ENCODE measurements at places on chromosomes 12 and 14. TPM values are rescaled to one million over a fixed set of nuclear protein-coding genes. Genes with fewer than 3 reads are reported as not detected.

Gene NKX2-1
- total RNA-seq, result not detected

DNA sequence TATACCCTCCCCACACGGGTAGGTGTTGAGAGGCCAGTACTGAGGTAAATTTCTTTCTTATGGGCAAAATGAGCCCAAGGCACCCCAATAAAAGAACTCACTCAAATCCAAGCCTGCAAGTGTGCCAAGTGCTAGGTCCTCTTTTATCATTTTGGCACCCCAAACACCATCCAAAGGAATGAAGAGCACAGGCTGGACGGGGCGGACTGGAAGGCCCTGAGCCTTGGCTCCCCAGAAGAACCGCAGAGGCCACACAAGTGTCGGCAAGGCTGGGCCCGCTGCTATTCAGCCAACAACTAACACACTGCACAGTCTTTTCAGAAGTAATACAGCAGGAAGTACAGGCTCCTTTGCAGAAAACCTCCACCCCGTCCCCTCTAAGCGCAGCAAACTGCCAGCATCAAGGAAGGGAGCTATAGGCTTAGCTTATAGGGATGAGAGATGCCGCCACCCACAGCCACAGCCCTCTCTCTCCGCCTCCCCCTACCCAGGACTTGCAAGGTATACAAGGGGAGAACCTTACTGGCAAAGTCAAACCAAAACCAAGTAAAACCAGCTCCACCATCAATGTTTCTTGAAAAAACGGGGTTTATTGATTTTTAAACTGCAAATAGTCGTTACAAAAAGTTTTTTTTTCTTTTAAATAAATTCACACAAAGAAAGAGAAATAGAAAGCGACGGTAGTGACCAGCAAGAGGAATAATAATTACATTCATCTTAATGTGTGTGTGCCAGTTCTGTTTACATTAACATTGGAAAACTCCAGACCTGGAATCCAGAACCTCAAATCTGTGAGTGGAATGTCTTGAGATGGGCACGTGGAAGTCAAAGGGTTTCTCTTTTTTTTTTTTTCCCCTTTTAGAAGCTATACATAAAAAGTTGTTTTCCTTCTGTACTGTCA lies 5.5 kb downstream of the ZFP36L1 start:
- H3K27me3 ChIP-seq, result no peaks in the 10 kb centered on the region
- H3K4me3 ChIP-seq, result peak overlapping the region; percentile 66
- peaks cover 41% of the 10 kb centered on the region for H3K36me3 ChIP-seq
- peak; percentile 77 for DNase-seq

Gene CDH24
- total RNA-seq, result 3.4 TPM

GRCh38 chr14:105165134-105165704 lies 3.4 kb downstream of the JAG2 start:
- no peaks in the 10 kb centered on the region for H3K36me3 ChIP-seq
- H3K27me3 ChIP-seq, result peaks cover 34% of the 10 kb centered on the region
- peak overlapping the region; percentile 55 for H3K4me3 ChIP-seq
- peaks cover 53% of the 10 kb centered on the region for H3K4me1 ChIP-seq
- H3K27ac ChIP-seq, result no peak overlapping the region

DNA sequence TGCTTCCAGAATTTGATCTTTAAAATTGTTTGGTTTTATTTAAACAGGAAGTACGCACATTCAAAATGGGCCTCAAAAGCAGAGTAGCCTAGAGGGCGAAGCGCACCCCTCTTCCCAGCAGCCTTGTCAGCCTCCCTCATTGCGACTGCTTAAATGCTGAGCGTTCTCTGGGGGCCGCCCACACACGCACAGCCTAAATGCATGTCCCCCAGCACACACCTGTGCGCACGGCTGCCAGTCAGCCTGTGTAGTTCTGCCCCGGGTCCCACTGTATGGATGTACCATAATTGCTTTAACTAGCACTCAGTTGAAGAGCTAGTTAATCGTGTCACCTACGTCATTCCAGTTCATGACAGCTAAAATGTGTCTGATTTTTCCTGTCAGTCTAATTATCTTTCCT lies 79.3 kb downstream of the TESC start:
- no peak overlapping the region for H3K4me3 ChIP-seq
- no peak for DNase-seq
- H3K27ac ChIP-seq, result no peak overlapping the region
- no peaks in the 10 kb centered on the region for H3K27me3 ChIP-seq
- no peaks in the 10 kb centered on the region for H3K4me1 ChIP-seq
- H3K36me3 ChIP-seq, result peaks cover 38% of the 10 kb centered on the region

GRCh38 chr12:108129017-108129812 lies at the start of gene WSCD2:
WSCD2 (plus strand) TSS chr12:108129288; CDS start chr12:108195833, 66,545 bp downstream.
- H3K36me3 ChIP-seq, result no peaks in the 10 kb centered on the region
- H3K27me3 ChIP-seq, result peaks cover 76% of the 10 kb centered on the region
- DNase-seq, result peak; percentile 67
- H3K4me3 ChIP-seq, result peak within 1 kb of the TSS; percentile 59
- H3K4me1 ChIP-seq, result peaks cover 17% of the 10 kb centered on the region

GRCh38 chr12:104520242-104520900 lies 63.6 kb downstream of the CHST11 start:
- H3K36me3 ChIP-seq, result no peaks in the 10 kb centered on the region
- H3K4me3 ChIP-seq, result no peak overlapping the region
- DNase-seq, result no peak
- H3K27ac ChIP-seq, result no peak overlapping the region
- H3K27me3 ChIP-seq, result no peaks in the 10 kb centered on the region
- peaks cover 17% of the 10 kb centered on the region for H3K4me1 ChIP-seq

Gene DPY19L2
- total RNA-seq, result 1.9 TPM

Gene CRACR2A
- total RNA-seq, result 18.2 TPM

Gene FAM90A1
- total RNA-seq, result not detected

- no peak overlapping the region for H3K27ac ChIP-seq
- no peaks in the 10 kb centered on the region for H3K36me3 ChIP-seq
- no peak overlapping the region for H3K4me3 ChIP-seq
- no peaks in the 10 kb centered on the region for H3K4me1 ChIP-seq
- H3K27me3 ChIP-seq, result no peaks in the 10 kb centered on the region
Observed at GRCh38 chr12:27982951-27983350, 10.4 kb upstream of the PTHLH start.

DNA sequence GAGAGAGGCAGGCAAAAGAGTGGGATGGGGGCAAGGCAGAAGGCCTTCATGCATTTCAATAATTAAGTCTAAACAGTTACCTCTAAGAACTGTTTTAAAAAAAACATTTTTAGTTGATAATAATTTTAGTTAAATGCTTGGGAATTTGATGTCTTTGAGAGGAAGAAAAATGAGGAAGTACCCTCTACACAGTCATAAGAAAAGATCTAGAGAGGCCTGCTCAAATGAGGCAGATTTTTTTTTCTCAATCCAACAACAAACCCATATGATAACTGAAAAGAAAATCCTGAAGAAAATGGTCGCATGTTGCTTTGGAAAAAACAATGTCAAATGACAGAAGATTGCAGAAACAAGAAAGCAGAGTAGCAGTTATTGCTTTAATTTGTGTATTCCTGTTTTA lies 25.6 kb downstream of the SINHCAF start:
- no peak overlapping the region for H3K4me3 ChIP-seq
- peaks cover 43% of the 10 kb centered on the region for H3K36me3 ChIP-seq
- H3K27me3 ChIP-seq, result no peaks in the 10 kb centered on the region
- H3K4me1 ChIP-seq, result no peaks in the 10 kb centered on the region
- no peak overlapping the region for H3K27ac ChIP-seq
- no peak for DNase-seq

Gene PZP
- 0.15 TPM for total RNA-seq

Gene CD163
- total RNA-seq, result 12.9 TPM

Gene HSP90AA1
- 359 TPM for total RNA-seq

DNA sequence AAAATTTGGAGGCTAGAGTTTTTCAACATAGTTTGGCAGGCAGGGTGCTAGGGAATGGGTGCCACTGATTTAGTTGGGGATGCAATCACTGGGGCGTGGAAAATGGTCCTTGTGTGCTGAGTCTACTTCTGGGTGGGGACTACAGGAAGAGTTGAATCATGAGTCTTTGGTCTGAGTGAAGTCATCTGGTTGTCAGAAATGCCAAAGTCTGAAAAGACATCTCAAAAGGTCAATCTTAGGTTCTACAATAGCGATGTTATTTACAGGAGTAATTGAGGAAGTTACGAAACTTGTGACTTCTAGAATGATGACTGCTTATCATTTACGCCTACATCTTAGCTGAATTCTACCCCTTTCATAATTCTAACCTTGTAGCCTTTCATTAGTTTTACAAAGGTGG lies 209.1 kb downstream of the NUBPL start:
- peak; percentile 61 for DNase-seq
- no peak overlapping the region for H3K4me3 ChIP-seq
- H3K27ac ChIP-seq, result no peak overlapping the region
- no peaks in the 10 kb centered on the region for H3K36me3 ChIP-seq

GRCh38 chr14:51318813-51319597 lies 79.0 kb downstream of the TMX1 start:
- H3K27ac ChIP-seq, result peak overlapping the region; percentile 29
- no peaks in the 10 kb centered on the region for H3K27me3 ChIP-seq
- DNase-seq, result no peak
- H3K4me1 ChIP-seq, result peaks cover 36% of the 10 kb centered on the region
- no peak overlapping the region for H3K4me3 ChIP-seq

Gene CLEC1A
- total RNA-seq, result 0.83 TPM

Gene DHRS2
- total RNA-seq, result 0.21 TPM

DNA sequence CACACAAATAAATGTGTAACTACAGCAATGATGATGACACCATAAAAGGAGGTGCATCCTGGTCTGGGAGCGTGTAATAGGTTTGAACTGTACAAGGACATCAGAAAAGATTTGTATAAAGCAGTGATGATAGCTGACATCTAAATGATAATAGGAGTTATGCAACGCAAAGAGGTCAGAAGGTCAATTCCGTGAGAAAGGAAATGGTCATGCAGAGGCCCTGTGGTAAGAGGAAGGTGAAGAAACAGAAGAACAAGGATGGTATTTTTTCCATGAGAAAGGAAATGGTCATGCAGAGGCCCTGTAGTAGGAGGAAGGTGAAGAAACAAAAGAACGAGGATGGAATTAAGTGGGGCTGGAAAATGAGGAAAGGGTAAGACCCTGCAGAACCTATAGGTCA lies 106.7 kb upstream of the TMPO start:
- H3K27ac ChIP-seq, result no peak overlapping the region
- no peaks in the 10 kb centered on the region for H3K36me3 ChIP-seq
- no peak overlapping the region for H3K4me3 ChIP-seq

Gene FAM161B
- total RNA-seq, result 3.5 TPM

DNA sequence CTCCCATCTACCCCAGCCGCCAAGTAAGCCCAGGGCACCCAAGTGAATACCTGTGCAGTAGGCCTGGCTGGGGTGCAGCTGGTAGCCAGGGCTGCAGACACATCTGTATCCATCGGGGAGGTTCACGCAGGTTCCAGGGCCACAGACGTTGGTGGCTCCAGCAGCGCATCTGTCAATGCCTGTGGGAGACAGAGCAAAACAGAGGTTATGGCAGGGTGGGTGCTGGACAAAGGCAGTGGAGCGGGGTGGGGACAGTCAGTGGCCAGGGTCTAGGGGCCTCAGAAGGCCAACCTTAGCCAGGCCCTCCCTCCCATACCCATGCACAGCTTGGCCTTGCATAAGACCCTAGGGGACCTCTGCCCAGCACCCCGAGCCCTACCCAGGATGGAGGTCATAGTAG lies 29.2 kb downstream of the ISCA2 start:
- peaks cover 4% of the 10 kb centered on the region for H3K4me1 ChIP-seq
- H3K27ac ChIP-seq, result no peak overlapping the region
- peaks cover 12% of the 10 kb centered on the region for H3K36me3 ChIP-seq
- DNase-seq, result no peak

DNA sequence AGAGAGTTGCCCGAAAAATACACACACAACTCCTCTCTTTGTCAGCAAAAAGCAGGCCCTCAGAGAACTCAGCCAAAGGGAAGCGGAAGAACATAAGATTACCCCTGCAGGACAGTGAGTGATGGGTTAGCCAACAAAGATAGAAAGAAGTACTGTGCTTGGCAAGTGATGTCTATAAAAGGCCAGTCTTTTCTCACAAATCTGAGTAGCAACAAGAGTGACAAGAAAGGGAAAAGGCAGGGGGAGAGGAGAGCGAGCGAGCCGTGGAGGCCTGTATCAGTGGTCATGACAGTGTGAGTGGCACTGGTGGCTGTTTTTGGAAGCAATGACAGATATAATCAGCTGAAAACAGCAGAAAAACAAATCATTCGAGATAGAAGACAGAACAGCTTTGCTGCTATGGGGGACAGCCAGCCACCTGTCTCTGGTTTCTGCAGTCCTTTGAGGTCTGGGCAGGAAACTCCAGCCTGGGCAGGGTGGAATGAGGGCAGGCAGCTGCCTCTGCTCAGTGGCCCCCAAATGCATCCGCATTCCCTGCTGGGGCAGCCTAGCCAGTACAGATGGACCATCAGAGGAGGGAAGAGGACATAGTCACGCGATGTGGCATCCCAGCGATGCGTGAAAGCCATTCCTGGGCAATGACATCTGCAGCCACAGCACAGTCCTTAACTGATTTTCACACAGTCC lies 74.7 kb downstream of the TRIM9 start:
- no peaks in the 10 kb centered on the region for H3K27me3 ChIP-seq
- no peaks in the 10 kb centered on the region for H3K36me3 ChIP-seq
- no peak overlapping the region for H3K4me3 ChIP-seq

DNA sequence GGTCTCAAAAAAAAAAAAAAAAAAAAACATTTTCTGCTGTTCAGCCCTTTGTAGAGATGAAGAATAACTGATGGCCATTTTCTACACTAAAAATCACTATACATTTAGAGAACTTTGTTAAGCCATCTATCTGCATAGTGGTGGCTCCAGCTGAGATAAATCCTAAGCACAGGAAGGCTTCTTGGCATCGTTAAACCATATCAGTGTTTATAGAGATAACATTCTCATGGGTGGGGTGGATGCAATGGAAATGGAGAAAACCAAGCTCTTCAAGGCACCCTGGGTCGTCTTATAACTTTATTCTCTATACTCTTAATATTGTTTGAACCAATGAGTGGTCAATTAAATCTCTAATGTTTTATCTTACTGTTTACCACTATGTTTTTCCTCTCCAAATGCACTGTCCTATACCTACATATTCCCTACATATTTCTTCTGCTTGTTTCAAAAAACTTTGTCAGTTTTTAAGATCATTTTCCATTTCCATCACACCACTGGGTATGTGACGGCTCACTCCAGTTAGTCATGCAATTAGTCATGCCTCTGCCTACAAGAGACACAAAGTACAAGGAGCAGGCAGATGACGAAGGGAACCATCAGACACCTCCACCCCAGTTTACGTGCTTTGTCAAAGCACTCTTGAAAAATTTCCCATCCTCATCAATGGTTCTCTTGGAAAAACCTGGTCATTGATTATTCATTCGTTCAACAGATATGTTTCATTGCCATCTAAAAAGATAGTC lies 119.3 kb upstream of the OVCH1 start:
- H3K27ac ChIP-seq, result no peak overlapping the region
- no peaks in the 10 kb centered on the region for H3K36me3 ChIP-seq
- no peak overlapping the region for H3K4me3 ChIP-seq
- H3K4me1 ChIP-seq, result peaks cover 3% of the 10 kb centered on the region
- no peak for DNase-seq

- no peak for DNase-seq
- H3K27ac ChIP-seq, result no peak overlapping the region
- no peak overlapping the region for H3K4me3 ChIP-seq
- H3K4me1 ChIP-seq, result no peaks in the 10 kb centered on the region
Observed at GRCh38 chr12:84643993-84644392, 268.6 kb downstream of the SLC6A15 start.

- H3K4me3 ChIP-seq, result no peak overlapping the region
- H3K27ac ChIP-seq, result peak overlapping the region; percentile 58
- H3K4me1 ChIP-seq, result peaks cover 84% of the 10 kb centered on the region
- H3K27me3 ChIP-seq, result no peaks in the 10 kb centered on the region
- peaks cover 85% of the 10 kb centered on the region for H3K36me3 ChIP-seq
Observed at GRCh38 chr14:73727166-73727565, 13.0 kb upstream of the PNMA1 start.

GRCh38 chr14:77707355-77707723 lies 484 bp downstream of the ALKBH1 start:
- peak overlapping the region; percentile 66 for H3K27ac ChIP-seq
- DNase-seq, result no peak
- H3K4me1 ChIP-seq, result peaks cover 31% of the 10 kb centered on the region
- peaks cover 40% of the 10 kb centered on the region for H3K36me3 ChIP-seq
- no peaks in the 10 kb centered on the region for H3K27me3 ChIP-seq
- peak overlapping the region; percentile 90 for H3K4me3 ChIP-seq

Data from suprapubic skin (tissue), 4 donors.